Memory B cell (primary cell): ENCODE measurements at places on chromosomes 16 and 17.

DNA sequence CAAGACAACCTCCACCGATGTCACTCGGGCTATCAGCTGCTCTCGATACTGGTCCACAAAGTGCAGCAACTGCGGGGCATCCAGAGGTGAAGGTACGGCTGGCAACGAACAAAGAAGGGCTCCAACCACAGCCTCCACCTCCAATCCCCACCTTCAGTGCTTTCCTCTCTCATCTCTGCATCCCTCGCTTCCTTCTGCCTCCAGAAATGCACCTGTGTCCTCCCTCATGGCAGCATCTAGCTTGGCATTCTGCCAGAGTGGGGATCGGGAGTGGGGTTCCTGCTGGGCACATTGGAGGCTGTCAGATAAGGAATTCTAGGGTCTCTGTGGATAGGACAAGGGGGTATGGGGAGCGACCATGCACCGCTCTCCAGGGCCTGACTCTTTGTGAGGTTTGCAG lies 28.6 kb downstream of the MIS12 start:
- H3K36me3 ChIP-seq: peaks cover 53% of the 10 kb centered on the region
- H3K4me3 ChIP-seq: no peak overlapping the region
- DNase-seq: no peak
- no peaks in the 10 kb centered on the region for H3K27me3 ChIP-seq

DNA sequence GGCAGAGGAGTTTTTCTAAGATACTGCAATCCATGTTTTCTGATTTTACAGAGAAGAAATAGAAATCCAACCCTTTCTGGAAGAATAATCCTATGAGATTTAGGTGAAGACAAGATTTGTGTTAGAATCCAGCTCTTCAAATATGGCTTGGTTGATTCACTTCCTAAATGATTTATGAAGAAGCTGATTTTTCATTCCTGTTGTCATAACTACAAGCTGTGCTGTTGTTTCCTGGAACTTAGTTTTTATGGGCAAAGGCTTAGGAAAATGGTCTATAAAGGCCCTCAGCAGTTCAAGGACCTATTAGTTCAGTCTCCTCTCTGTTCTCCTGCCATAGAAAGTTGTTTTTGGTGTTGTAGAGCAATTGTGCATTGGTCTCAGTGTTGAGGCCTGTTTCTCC lies 174.2 kb upstream of the FAM20A start:
- peaks cover 12% of the 10 kb centered on the region for H3K4me1 ChIP-seq
- peak overlapping the region; percentile 89 for H3K27ac ChIP-seq
- H3K27me3 ChIP-seq: no peaks in the 10 kb centered on the region

- peaks cover 16% of the 10 kb centered on the region for H3K27me3 ChIP-seq
- no peak overlapping the region for H3K4me3 ChIP-seq
- no peaks in the 10 kb centered on the region for H3K36me3 ChIP-seq
- no peak for DNase-seq
Measured at GRCh38 chr17:17387017-17387497, 83.9 kb downstream of the NT5M start.

GRCh38 chr17:43905985-43906852 lies 1.1 kb downstream of the MPP2 start:
- peak overlapping the region; percentile 78 for H3K4me3 ChIP-seq
- H3K27ac ChIP-seq: no peak overlapping the region
- no peaks in the 10 kb centered on the region for H3K36me3 ChIP-seq
- peaks cover 11% of the 10 kb centered on the region for H3K4me1 ChIP-seq
- DNase-seq: no peak
- H3K27me3 ChIP-seq: peaks cover 20% of the 10 kb centered on the region

DNA sequence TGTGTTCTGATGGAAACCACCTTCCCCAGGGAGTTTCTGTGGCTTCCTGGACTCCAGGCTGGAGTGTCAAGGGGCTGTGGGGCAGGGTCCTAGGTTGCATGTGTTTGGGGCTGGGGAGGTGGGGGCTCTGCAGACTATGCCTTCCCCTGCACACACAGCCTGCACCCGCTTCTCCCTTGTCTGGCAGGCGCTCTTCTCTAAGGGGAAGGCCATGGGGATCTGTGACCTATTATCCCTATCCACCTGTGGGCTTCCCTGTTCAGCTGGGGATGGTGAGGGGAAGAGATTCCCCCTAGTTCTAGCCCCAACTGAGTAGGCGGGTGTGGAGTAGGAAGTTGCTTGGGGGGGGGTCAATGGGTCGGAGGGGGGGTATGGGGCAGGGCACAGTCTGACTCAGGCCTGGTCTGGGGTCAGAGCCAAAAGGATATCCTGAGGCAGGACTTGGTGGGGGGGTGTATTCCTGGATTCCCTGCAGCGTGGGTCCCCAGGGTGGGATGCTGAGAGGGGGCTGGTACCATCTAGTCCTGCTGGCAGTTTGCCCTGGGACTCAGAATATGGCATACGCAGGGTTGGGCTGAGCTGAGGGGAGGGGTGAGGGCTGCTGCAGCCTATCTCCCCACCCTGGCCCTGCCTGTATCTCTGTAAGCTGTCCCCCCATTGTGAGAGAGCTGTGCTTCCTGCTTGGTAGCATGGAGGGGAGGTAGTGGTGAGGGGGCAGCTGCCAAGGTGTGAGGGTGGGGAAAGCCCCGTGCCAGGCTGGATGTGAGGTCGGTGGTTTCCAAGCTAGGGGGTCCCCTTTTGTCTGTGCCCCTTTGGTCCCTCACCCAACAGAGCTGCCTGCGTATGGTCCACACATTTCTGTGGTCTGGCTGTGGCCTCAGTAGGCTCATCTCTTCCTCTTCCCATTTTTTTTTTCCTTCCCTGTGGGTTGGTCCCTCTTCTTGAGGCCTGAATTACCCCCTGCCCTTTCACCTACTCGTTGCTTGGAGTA lies 14.7 kb downstream of the RARA start:
- H3K4me3 ChIP-seq: peak overlapping the region; percentile 86
- peak overlapping the region; percentile 100 for H3K27ac ChIP-seq
- H3K27me3 ChIP-seq: no peaks in the 10 kb centered on the region
- DNase-seq: peak; percentile 89
- H3K36me3 ChIP-seq: no peaks in the 10 kb centered on the region
- H3K4me1 ChIP-seq: peaks cover 74% of the 10 kb centered on the region

DNA sequence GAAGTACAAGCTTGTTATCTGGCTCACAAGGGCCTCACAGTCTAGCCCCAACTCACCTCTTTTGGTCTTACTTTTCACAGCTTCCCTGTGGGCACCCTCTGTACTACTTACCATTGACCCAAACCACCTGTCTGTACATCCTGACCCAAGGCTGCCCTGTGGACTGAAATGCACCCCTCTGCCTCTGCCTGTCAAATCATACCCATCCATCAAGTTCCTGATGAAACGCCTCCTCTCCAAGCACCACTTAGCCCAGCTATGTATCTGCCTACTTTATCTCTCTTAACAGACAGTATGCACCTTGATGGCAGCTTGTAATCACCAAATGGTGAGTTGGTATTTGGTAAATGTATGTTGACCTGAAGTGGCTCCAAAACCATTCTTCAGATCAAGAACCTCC lies 7.5 kb upstream of the MAP3K14 start:
- DNase-seq: no peak
- no peaks in the 10 kb centered on the region for H3K36me3 ChIP-seq
- H3K4me1 ChIP-seq: peaks cover 3% of the 10 kb centered on the region
- H3K27me3 ChIP-seq: peaks cover 6% of the 10 kb centered on the region
- no peak overlapping the region for H3K4me3 ChIP-seq

DNA sequence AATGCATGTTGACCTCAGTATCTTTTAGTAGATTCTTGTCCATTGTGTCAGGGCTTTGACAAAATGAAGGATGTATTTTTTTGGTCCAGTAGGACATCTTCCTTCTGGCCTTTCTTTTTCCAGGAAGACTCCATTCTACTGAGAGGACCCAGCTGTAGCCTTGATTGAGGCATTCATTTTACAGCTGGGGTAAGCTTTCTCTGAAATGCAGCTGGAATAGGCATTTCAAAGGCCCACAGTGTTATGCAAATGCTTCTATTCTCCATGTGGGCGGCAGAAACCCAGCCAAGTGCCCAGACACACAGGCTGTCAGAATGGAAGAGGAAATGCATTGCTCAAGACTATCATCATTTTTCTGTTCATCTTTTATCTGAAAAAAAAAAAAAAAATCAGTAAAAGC lies 629.0 kb upstream of the CDH8 start:
- H3K4me3 ChIP-seq: no peak overlapping the region
- DNase-seq: no peak
- no peaks in the 10 kb centered on the region for H3K4me1 ChIP-seq
- no peaks in the 10 kb centered on the region for H3K27me3 ChIP-seq

- DNase-seq: no peak
- H3K4me1 ChIP-seq: peaks cover 10% of the 10 kb centered on the region
- H3K27me3 ChIP-seq: peaks cover 16% of the 10 kb centered on the region
- no peak within 1 kb of the TSS for H3K27ac ChIP-seq
- peaks cover 2% of the 10 kb centered on the region for H3K36me3 ChIP-seq
- H3K4me3 ChIP-seq: peak within 1 kb of the TSS; percentile 87
Measured at GRCh38 chr17:2025220-2025621, at the start of gene RTN4RL1. TSS of gene RTN4RL1 (minus strand) at chr17:2025334. CDS start at chr17:2024865, 469 bp downstream.

DNA sequence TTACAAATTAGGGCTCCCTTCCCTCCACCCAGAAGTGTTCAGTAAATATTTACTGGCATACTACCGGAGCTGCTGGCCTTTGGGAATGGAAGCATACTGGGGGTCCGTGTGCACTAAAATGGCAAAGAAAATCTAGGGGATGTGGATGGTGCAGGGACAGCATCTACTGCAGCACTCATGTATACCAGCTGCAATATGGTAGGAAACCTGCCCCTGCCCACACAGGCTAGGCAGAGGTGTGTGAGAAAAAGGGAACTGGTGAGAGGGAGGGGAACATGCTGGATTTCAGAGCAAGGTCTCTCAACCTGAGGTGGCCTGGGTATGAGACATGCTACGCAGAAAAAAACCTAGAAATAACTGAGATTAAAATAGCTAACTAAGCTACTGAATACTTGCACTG lies 145.4 kb downstream of the CDH13 start:
- H3K4me3 ChIP-seq: no peak overlapping the region
- no peak for DNase-seq
- H3K4me1 ChIP-seq: peaks cover 38% of the 10 kb centered on the region
- H3K36me3 ChIP-seq: no peaks in the 10 kb centered on the region
- H3K27me3 ChIP-seq: peaks cover 2% of the 10 kb centered on the region

DNA sequence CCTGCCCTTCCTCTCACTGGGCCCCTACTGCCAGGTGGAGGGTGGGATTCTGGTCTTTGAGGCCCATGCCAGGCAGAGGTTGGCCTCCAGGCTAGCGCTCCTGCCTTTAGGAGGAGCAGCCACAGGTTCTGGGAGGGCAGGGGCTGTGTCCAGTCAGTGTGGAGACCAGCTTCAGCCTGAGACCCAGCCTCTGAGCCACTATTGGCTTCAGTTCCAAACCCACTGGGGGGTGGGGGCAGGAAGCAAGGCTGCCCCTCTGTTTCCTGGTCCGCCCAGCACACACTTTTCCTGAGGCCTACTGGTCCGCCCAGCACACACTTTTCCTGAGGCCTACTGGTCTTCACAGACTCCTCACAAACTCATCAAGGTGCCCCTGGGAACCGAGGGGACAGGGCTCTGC lies 16.4 kb downstream of the SLC5A10 start:
- DNase-seq: no peak
- peaks cover 3% of the 10 kb centered on the region for H3K36me3 ChIP-seq
- no peaks in the 10 kb centered on the region for H3K4me1 ChIP-seq
- H3K27ac ChIP-seq: no peak overlapping the region
- no peak overlapping the region for H3K4me3 ChIP-seq
